Astrocyte of the hippocampus (primary cell): ENCODE measurements at places on chromosomes 2 and 18.

GRCh38 chr2:10425699-10426098 is 22.4 kb downstream of the ODC1 start:
- no peak for DNase-seq

DNA sequence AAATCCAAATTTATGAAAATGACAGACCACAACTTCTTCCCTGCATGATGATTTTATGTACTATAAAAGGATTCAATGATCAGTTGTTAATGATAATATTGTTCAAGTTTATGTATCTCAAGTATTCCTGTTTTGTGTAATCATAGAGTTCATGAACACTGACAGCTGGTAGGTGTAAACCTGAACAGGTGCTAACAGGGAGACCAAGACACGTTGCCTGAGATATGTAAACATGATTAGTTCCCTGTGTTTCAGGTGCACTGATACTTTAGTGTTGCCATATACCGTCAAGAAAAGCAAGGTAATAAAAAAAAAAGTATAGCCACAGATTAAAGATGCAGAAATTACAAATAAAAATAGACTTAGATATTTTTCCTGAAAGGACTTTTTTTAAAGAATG is 131.8 kb downstream of the BAZ2B start:
- no peak for DNase-seq

DNA sequence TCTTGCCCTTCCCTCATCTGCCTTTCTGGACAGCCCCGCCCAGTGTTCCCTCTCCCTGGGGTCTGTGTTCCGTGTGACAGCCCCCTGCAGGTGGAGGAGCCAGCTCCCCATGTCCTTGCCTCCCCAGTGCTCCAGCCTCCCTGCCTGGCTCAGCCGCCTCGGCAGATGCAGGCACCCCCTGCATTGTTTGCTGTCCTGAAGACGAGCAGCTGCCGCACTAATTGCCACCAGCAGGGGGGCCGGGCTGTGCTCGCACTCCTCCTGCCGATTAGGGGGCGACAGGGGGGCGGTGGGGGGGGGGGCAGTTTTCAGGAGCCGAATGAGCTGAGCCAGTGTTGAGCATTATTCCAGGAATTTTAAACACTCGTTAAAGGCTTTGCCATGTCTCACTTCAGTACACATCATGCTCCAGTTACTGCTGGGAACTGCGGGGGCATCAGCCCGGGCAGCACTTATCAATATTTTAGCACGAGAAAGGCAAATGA is 23.3 kb downstream of the SIX3 start:
- DNase-seq = no peak

GRCh38 chr2:135091681-135092080 is 39.6 kb downstream of the RAB3GAP1 start:
- DNase-seq = no peak

- no peak for DNase-seq
Measured at GRCh38 chr2:133837441-133838094, 269.3 kb upstream of the NCKAP5 start.

GRCh38 chr2:100929147-100929546 is 72.9 kb upstream of the RPL31 start:
- no peak for DNase-seq

GRCh38 chr2:188894979-188895378 is 79.2 kb upstream of the COL3A1 start:
- DNase-seq = no peak

GRCh38 chr2:46096260-46096659 is 200.9 kb upstream of the EPAS1 start:
- DNase-seq = no peak

- DNase-seq = no peak
Measured at GRCh38 chr2:160322320-160322719, 122.2 kb upstream of the ITGB6 start.

- DNase-seq = peak; percentile 63
Measured at GRCh38 chr2:64277101-64277849, 133.1 kb upstream of the PELI1 start.

DNA sequence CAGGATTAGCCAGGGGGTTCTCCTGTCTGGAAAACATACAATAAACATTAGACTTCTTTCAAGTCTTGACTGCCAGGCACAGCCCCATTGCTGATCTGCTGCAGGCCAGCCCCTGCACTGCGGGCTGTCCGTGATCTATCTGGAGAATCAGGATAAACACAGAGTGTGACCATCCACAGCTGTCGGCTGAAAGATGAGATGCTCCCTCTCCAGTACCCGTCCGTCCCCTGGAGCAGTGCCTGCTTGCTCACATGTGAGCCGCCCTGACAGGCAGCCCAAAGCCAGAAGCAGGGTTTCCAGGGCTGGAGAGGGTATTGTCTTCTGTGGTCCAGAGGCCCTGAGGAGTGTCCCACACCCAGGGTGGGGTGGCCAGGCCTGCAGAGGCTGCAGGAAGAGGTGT is 46.1 kb upstream of the FOSL2 start:
- no peak for DNase-seq

GRCh38 chr18:74183130-74183529 is 34.8 kb downstream of the TIMM21 start:
- DNase-seq = no peak

DNA sequence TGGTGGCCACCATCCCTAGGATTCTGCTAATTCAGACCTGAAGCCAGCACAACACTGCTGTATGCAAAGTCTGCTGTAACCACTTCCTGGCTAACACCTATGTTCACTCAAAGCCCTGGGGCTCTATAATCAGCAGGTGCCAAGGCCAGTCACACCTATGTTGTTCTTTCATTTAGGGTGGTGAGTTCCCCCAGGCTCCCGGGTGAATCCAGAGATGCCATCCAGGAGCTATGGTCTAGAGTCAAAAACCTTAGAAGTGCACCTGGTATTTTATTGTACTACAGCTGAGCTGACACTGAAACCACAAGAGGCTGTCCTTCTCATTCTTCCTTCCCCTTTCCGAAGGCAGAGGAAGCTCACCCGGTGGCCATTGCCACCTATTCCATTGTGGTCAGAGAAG is 46.2 kb upstream of the CCDC141 start:
- no peak for DNase-seq

DNA sequence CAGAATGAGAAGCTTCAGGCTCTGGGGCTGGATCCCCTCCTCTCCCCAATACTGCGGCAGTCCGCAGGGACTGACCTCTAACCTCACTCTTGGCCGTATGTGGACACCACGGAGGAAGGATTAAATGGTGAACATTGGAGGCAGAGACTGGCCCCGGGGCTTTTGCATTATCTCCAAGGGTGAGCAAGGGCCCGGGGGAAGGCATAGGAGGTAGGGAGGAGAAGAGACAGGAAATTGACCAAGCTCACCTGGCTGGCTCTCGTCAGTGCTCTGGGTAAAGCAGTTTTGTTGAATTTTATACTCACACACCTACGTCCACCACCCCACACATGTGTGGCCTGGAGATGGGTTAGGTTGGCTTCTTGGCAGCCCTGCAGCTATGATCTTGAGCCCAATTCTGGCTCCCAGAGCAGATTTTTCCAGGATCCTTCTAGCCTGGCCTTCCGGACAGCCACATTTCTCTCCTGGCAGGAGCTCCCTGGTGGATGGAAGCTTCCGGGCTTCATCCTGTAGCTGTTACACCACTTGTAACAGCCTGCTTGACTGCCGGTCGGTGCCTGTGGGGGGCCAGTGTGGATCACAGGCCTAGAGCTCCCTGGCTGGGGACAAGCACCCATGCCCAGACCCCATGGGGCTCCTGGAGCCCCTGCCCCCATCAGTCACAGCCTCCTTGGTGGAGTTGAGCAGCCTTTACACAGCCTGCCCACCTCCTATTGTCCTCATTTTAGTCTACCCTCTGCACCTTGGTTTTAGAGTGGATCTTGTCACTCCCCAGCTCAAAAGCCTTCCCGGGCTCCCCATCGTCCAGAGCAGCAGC is 7.6 kb downstream of the ITM2C start:
- DNase-seq = no peak

GRCh38 chr18:73577365-73577764 is 570.3 kb downstream of the FBXO15 start:
- peak; percentile 36 for DNase-seq

DNA sequence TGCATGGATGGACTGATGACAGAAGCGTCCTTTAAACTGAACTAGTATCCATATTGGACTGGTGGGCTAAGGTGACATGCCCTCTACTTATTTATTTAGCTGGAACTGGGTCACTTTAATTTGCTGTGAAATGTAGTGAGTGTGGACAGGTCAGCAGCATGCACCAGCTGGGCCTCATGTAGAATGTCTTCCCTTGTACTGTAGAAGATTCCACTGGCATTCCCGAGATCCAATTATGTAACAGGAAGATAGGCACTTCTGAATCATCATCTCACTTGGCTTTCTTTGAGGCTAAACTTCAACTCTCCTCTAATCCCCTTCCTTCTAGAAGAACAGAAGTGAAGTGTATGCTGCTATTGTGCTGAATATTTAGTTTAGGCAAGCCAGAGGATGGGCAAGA is 296.2 kb downstream of the SLC8A1 start:
- no peak for DNase-seq

DNA sequence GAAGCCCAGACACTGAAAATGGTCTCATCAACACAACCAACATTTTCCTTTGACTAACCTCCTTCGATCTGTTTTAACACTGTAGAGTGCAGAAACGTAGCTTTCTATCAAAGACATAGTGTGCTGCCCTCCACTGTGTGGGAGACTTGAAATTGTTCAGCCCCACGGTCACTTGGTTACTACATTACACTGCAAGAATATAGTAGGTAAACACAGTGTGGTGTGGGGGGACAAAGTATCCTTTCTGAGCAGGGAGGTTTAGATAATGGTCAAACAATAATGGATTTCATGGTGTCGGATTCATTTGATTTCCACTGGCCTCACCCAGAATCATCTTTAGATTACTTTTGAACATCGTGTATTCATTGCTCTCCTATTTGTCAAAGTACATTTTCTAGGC is 181.0 kb downstream of the ERBB4 start:
- no peak for DNase-seq

- DNase-seq = peak; percentile 85
Measured at GRCh38 chr18:48946329-48946835, 4.4 kb downstream of the SMAD7 start.

- DNase-seq = no peak
Measured at GRCh38 chr18:52278191-52278590, 61.8 kb upstream of the DCC start.

DNA sequence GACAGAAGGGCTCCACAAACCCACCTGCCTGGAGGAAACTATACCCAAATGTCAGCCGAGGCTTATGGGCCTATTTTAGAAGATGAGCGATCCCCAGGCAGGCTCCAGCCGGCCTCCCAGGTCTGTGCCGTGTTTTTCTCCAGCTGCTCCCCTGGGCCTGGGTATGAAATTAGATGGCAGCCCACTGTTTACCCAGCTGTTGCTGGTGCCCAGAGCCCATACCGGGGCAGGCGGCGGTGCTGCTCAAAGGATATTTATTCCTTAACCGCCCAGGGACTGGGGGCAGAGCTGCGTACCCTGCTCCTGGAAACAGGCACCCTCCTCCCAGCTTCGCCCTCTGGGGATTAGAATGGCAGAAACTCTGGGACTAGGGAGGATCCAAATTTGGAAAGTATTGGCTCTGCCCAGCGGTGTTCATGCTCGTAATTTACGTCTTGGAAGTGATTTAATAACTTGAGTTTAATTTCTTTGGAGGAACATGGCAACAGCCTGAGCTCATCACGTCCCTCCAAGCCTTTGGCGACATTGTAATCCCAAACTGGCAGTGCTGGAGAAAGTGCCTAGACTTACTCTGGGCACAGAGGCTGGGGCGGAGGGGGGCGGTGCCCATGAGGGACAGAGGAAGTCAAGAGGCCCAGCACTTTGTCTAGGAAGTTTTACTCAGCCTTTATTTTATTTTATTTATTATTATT is 199.2 kb downstream of the KLHL29 start:
- DNase-seq = no peak

DNA sequence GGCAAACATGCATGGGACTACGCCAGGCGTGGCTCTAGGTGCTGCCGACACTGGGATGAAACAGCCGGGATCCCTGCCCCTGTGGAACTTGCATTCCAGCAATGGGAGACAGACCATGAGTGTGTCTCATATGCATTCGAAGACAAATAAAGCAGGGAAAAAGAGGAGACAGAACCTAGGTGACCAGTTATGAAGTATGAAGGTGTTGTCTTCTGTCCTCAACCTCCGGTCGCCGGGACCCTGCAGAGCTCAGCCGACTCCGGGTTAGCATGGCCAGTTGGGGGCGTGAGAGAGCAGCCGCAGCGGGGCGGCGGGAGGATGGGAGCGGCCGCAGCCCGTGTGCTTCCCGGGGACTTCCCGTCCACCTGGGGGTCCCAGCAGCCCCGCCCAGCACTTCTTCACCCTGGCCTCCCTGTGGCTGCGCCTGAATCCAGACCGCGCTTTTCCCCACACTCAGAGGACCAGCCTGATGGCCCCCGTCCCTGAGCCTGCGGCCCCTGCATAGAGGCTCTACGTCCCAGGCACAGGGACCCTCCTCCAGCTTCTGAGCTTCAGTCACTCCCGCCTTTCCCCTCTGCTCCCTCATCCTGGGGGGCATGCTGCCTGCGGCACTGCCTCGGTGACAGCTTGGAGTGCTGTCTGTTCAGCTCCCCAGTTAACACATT is 11.4 kb downstream of the ID2 start:
- peak; percentile 69 for DNase-seq

DNA sequence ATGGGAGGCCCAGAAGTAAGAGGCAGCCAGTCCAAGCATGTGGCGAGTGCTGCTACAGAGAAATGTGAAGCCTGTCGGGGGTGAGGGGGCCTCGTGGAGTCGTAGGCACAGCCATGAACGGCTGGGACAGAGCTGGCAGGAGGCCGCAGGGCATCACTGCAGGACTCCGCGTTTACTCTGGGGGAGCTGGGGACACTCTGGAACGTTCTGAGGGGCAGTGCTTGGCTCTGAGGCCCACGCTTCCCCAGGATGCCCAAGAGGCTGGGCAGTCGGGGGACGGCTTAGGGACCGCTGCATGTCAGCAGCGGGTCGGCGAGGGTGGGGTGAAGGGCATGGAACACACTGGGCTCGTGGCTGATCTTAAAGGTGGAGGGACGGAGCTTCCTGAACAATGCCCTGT is 6.6 kb downstream of the TMEM18 start:
- DNase-seq = no peak

GRCh38 chr2:12896318-12896982 is 179.7 kb downstream of the TRIB2 start:
- DNase-seq = no peak

DNA sequence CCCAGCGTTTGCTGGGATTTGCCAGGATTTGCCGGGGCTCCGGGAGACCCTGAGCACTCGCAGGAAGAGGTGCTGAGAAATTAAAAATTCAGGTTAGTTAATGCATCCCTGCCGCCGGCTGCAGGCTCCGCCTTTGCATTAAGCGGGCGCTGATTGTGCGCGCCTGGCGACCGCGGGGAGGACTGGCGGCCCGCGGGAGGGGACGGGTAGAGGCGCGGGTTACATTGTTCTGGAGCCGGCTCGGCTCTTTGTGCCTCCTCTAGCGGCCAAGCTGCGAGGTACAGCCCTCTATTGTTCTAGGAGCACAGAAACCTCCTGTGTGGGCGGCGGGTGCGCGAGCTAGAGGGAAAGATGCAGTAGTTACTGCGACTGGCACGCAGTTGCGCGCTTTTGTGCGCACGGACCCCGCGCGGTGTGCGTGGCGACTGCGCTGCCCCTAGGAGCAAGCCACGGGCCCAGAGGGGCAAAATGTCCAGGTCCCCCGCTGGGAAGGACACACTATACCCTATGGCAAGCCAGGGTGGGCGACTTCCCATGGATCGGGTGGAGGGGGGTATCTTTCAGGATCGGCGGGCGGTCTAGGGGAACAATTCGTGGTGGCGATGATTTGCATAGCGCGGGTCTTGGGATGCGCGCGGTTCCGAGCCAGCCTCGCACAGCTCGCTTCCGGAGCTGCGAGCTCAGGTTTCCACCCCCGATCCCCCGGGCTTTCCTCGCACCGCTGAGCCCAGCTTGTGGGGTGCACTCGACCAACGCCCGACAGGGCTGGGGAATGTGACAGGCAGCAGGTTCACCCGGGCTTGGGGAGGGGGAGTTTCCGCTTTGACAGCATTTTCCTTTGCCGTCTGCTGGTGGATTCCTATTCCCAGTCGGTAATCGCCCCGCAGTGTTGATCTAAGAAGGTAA is 2.8 kb downstream of the ONECUT2 start:
- peak; percentile 62 for DNase-seq
